Dermis blood vessel endothelial cell (primary cell): ENCODE measurements at places on chromosomes 6 and 20.

- no peak for DNase-seq
These were observed 27.9 kb downstream of the ZNF334 start for GRCh38 chr20:46485431-46485830.

GRCh38 chr20:62837790-62838127 lies 20.9 kb downstream of the COL9A3 start:
- DNase-seq, result no peak

DNA sequence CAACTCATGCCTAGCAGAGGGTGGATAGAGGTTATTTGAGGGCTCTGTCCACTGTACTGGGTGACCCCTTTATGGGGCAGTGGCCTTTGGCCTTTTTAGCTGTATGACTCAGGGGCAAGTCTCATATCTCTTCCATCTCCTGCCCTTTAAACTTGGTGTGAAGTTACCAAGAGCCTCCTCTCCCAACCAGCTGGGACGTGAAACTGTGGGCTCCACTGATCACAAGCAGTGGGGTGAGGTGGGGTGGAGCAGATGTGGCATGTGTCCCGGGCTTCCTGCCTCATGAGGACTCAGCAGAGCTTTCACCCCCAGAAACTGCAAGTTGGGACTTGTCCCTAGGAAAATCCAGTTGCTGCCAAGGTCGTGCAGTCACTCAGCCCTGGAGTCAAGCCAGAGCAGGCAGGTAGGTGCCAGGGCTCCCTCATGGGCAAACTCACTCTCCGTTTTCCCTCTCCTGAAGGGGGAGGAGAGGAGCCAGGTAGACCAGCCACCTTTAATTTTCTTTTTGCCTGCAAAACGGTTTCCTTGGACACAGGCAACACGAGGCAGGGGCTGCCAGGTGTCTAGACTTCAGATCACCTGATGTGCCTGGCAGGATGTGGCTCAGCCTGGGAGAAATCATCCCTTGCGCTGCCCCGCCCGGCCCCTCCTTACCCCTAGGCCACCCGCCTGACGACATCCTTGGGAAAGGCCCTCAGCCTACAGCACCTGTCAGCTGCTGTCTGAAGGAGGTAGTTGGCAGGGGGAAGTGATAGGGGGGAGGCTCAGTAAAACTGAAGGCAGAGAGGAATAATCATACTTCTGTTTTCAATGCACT lies 4.0 kb downstream of the CDKN1A start:
- DNase-seq, result peak; percentile 32

DNA sequence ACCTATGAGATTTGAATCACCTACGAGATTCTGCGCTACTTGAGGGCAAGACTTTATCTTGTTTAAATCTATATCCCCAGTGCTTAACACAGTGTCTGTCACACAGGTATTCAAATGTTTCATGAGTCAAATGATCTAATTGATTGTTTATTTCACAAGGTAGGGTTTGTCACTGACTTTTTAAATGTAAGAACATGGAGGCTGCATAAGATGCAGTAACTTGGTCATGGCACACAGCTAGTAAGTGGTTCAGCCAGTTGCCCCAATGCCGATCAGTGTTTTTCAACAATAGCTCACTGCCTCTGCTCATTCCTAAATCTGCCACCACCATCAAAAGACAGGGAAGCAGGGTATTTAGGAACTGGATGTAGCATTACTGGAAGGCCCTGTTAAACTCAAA lies 42.4 kb upstream of the LRRC1 start:
- no peak for DNase-seq

DNA sequence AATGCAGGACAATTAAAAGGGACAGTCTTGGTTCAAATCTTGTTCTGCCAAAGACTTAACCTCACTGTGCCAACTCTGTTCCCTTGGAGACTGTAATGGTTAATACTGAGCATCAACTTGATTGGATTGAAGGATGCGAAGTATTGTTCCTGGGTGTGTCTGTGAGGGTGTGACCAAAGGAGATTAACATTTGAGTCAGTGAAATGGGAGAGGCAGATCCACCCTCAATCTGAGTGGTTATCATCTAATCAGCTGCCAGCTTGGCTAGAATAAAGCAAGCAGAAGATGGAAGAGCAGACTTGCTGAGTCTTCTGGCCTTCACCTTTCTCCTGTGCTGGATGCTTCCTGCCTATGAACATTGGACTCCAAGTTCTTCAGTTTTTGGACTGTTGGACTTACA lies 474.4 kb downstream of the CD83 start:
- DNase-seq, result no peak

DNA sequence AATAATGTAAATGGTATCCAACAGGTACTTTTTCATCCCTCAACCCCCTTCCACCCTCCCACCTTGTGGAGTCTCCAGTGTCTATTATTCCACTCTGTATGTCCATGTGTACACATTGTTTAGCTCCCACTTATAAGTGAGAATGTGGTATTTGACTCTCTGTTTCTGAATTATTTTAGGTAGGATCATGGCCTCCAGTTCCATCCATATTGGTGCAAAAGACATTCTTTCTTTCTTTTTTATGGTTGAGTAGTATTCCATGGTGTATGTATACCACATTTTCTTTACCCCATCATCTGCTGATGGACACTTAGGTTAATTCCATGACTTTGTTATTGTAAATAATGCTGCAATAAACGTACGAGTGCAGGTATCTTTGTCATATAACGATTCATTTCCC lies 58.2 kb upstream of the PRND start:
- DNase-seq, result no peak
